ENCODE measurements at places on chromosomes 12 and 14. TPM values are rescaled to one million over a fixed set of nuclear protein-coding genes. Genes with fewer than 3 reads are reported as not detected.

Gene TMEM229B
- 5.8 TPM for total RNA-seq

Gene TMEM233
- total RNA-seq: under 0.01 TPM

Gene GYS2
- not detected for total RNA-seq

Gene EXD2
- 18.9 TPM for total RNA-seq

Gene PTPN6
- total RNA-seq: 0.36 TPM

Gene SLCO1C1
- not detected for total RNA-seq

Gene TRMT5
- total RNA-seq: 13.8 TPM

DNA sequence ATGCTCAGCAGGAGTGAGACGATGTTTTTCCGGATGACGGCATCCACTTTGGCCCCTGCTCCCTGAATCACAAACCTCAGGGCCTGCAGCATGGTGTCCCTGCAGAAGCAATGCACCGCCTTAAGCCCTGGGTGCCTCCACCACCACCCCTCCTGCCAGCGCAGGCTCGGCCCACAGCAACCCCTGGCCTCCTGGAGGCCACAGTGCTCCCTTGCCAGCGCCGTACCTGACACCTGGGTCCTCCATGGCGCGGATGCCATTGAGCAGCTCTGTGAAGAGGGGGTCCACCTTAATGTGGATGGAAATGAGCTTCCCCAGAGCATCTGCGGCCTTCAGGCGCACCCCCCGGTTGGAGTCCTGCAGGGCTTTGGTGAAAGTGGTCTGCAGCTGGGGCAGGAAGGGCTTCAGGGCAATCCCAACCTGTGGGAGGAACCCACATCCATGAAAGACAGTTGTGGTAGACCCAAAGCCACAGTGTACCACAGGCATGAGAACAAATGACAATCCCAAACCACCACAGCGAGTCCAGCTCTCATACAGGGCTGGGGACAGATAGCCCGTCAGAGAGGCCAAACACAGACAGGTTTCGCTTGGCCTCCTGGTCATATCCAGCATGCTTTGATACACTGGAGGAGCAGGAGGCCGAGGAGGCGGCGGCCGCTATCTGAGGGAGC lies 17.9 kb upstream of the RAB35 start:
- peak; percentile 66 for DNase-seq

DNA sequence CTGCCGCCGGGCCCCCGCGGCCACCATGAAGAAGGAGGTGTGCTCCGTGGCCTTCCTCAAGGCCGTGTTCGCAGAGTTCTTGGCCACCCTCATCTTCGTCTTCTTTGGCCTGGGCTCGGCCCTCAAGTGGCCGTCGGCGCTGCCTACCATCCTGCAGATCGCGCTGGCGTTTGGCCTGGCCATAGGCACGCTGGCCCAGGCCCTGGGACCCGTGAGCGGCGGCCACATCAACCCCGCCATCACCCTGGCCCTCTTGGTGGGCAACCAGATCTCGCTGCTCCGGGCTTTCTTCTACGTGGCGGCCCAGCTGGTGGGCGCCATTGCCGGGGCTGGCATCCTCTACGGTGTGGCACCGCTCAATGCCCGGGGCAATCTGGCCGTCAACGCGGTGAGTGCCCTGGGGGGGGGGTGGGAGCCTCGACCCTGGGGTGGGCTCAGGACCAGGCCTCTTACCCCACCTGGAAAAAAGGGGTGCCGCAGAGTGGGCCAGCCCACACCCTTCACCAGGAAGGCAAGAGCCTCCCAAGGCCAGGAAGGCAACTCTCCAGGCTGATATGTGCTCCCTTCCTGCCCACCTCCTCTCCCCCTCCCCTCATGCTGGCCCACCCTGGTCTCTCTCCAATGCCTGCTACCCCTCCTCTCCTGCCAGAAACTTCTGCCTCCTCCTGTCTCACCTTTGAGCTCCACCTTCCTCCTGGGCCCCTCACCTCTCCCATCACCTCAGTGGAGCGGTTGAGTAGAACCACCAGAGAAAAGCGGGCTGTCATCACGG lies 507 bp downstream of the AQP5 start:
- peak; percentile 79 for DNase-seq

- peak; percentile 84 for DNase-seq
These were observed 1.1 kb downstream of the KMT2D start for GRCh38 chr12:49059299-49060171.

- no peak for DNase-seq
These were observed 43.6 kb downstream of the LGMN start for GRCh38 chr14:92704821-92705220.

- peak; percentile 84 for DNase-seq
These were observed 32.6 kb downstream of the MOK start for GRCh38 chr14:102272392-102272791.

DNA sequence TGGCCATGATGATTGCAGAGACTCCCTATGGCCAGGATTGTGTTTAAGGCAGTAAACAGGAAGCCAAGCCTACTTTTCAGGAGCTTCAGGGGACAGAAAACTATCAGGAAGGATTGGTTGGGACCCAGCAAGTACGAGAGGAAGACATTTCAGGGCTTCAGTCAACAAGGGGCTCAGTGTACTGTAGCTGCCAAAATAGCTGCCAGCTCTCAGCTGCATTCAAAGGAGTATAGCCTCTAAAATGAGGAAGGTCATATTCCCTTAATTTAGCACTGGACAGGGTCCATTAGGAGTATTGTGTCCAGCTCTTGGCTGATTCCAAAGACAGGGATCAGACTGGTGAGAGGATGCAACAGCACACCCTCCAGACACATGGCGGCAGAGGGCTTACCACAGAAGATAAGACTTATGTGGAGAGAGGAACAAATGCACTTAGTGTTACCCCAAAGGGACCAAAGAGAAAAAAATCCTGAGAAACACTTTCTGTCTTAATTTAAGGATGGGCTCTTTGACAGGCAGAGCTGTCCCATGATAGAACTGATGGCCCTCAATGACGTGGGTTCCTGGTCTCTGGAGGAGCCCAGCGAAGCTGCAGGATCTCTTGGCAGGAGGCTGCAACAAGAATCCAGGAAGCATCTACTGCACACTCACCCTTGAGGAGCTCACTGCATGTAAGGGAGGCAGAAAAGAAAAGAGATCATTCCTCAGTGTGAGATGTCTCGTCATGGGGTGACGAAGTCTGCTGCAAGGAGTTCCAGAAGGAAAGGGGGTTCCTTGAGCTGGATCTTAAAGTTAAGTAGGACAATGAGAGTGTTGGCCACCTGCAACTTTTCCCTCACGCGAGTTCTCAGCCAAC lies 14.8 kb downstream of the BDKRB1 start:
- DNase-seq: no peak

DNA sequence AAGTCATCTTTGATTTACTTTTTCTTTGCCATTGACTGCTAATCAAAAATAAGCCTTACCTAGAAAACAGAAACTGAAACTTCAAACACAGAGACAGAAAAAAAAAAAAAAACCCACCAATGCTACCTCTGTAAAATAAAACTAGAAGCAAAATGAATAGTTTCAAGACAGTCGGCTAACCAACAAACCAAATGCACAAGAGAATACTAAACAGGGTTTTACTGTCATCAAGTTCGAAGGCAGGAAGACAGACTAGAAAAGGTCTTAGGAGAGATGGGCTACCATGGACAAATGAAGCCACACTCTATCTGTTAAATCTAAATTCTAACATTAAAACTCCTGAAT lies 59.5 kb downstream of the SEL1L start:
- DNase-seq: no peak

GRCh38 chr14:57883061-57883460 lies 17.2 kb upstream of the SLC35F4 start:
- DNase-seq: no peak

Data from osteoblast (primary cell).